Aorta (tissue), 5 donors: ENCODE measurements at places on chromosomes 1 and 21. TPM values are rescaled to one million over a fixed set of nuclear protein-coding genes. Genes with fewer than 3 reads are reported as not detected.

DNA sequence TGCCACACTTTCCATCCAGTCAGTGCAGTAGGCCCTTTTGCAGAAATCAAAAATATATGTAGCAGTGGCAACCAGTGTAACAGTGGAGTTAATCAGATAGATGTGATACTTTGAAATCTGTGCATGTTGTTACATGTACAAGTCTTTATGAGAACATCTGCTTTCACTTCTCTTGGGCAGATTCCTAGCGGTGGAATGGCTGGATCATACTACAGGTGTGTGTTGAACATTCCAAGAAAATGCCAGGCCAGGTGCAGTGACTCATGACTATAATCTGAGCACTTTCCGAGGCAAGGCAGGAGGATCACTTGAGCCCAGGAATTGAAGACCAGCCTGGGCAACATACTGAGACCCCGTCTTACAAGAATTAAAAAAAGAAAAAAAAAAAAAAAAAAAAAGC is 55.3 kb downstream of the GNB1 start:
- H3K27ac ChIP-seq: no peak overlapping the region
- no peak for DNase-seq
- no peaks in the 10 kb centered on the region for H3K27me3 ChIP-seq
- H3K36me3 ChIP-seq: no peaks in the 10 kb centered on the region

GRCh38 chr21:39173716-39174680 is 9.3 kb downstream of the PSMG1 start:
- no peak for DNase-seq
- H3K4me1 ChIP-seq: no peaks in the 10 kb centered on the region
- no peaks in the 10 kb centered on the region for H3K27me3 ChIP-seq
- peaks cover 10% of the 10 kb centered on the region for H3K36me3 ChIP-seq
- H3K27ac ChIP-seq: no peak overlapping the region

Gene EXO1
- 0.65 TPM for total RNA-seq

Gene PEAR1
- total RNA-seq: 32.9 TPM

Gene LAMB3
- 0.84 TPM for total RNA-seq

DNA sequence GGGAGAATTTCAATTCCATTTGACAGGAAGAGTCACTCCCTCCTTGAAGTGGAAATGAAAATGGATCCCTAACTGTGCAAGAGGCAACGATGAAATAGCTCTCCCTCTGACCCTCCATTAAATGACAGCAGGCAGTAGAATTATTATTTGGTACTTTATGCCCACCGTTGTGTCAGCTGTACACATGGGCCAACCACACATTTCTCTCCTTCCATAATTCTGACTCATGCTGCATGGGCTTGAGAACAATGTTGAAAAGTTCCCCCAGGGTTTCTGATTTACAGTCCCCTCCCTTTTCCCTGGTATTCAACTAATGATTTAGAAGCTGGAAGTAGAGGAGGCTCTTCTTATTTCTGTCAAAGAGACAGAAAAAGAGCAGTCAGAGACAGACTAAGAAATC is 103.5 kb downstream of the RGS7 start:
- H3K4me1 ChIP-seq: peaks cover 1% of the 10 kb centered on the region
- DNase-seq: no peak
- no peaks in the 10 kb centered on the region for H3K36me3 ChIP-seq
- no peak overlapping the region for H3K27ac ChIP-seq

- H3K36me3 ChIP-seq: no peaks in the 10 kb centered on the region
- H3K4me1 ChIP-seq: no peaks in the 10 kb centered on the region
- no peak overlapping the region for H3K27ac ChIP-seq
- H3K4me3 ChIP-seq: no peak overlapping the region
- no peak for DNase-seq
- no peaks in the 10 kb centered on the region for H3K27me3 ChIP-seq
Measured at GRCh38 chr1:25641931-25642573, 25.5 kb downstream of the MAN1C1 start.

DNA sequence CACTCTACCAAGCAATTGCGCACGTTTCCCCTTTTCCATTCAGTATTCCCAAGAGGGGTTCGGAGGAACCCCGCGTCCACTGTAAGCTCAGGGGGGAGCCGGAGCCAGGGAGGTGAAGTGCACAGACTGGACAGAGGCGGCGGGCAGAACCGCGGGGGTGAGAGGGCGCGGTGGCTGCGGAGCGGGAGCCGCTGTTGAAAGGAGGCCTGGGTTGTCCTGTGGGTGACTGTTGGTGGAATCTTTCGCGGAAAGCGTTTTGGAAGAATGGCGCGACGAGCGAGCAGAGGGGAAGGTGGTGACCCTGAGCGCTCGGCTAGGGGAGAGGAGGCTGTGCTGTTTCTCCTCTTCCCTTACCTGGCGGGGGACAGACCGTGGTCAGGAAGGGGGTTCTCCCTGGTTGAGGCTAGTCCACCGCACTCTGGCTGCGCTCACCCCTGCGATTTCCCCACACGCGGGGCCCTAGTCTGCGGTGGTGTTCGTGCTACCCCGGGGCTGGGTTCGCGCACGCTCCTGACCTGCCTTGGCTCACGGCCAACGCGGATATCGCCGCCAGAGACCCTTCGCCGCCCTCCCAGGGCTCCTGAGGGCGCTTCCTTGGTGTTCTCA is 92.8 kb downstream of the PRKAB2 start:
- H3K4me3 ChIP-seq: no peak overlapping the region
- H3K4me1 ChIP-seq: no peaks in the 10 kb centered on the region
- no peak overlapping the region for H3K27ac ChIP-seq

- H3K4me1 ChIP-seq: no peaks in the 10 kb centered on the region
- no peak overlapping the region for H3K27ac ChIP-seq
- peaks cover 3% of the 10 kb centered on the region for H3K27me3 ChIP-seq
- DNase-seq: no peak
Measured at GRCh38 chr1:226485192-226485591, 63.4 kb upstream of the STUM start.

Gene RPTN
- total RNA-seq: not detected

- no peak overlapping the region for H3K27ac ChIP-seq
- H3K4me3 ChIP-seq: no peak overlapping the region
- H3K27me3 ChIP-seq: no peaks in the 10 kb centered on the region
- DNase-seq: no peak
Measured at GRCh38 chr1:240030236-240030635, 61.4 kb upstream of the FMN2 start.

Gene PROX1
- 2.5 TPM for total RNA-seq

DNA sequence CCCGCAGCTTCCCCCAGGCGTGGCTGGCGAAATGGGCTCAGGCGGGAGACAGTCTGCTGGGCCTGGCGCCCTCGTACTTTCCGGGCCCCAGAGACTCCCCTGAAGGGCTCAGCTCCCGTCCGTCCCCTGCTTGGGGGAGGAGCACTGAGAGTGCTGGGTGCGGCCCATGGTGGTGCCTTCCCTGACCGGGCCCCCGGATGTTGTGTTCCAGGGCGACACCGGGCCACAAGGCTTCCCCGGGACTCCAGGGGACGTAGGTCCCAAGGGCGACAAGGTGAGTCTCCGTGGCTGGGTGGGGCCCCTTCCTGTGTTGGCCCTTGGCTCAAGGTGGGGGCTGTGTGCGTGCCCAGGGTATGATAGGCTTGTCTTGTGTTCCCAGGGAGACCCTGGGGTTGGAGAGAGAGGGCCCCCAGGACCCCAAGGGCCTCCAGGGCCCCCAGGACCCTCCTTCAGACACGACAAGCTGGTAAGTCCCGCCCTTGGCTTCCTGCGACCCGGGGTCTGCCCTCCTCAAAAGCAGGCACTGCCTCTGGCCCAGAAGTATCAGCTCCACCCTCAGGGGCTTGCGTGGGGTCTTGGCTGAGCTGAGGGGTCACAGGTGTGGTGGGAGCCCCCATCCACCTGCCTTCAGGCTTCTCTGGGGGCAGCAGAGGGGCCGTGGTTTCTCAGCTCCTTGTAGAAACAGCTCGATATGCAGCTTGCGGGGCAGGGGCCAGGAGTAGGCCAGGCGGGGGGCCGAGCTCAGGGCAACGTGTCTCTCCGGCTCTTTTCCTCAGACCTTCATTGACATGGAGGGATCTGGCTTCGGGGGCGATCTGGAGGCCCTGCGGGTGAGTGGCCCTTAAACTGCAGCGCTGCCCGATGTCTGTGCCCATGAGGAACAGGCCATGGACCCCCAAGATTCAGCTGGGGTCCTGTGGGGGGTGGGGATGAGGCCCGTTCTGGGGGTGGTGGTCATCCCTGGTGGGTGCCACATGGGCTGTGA is 62.3 kb downstream of the SLC19A1 start:
- no peak overlapping the region for H3K4me3 ChIP-seq
- no peaks in the 10 kb centered on the region for H3K27me3 ChIP-seq
- H3K4me1 ChIP-seq: no peaks in the 10 kb centered on the region

GRCh38 chr1:92739669-92740524 is 45.0 kb downstream of the EVI5 start:
- H3K4me3 ChIP-seq: no peak overlapping the region
- no peaks in the 10 kb centered on the region for H3K27me3 ChIP-seq
- H3K4me1 ChIP-seq: no peaks in the 10 kb centered on the region
- DNase-seq: no peak

- H3K27me3 ChIP-seq: no peaks in the 10 kb centered on the region
- H3K4me1 ChIP-seq: no peaks in the 10 kb centered on the region
- H3K36me3 ChIP-seq: no peaks in the 10 kb centered on the region
- no peak for DNase-seq
- no peak overlapping the region for H3K4me3 ChIP-seq
Measured at GRCh38 chr1:176701151-176701866, 238.3 kb downstream of the PAPPA2 start.

GRCh38 chr1:81466961-81467360 is 333.8 kb upstream of the ADGRL2 start:
- H3K4me1 ChIP-seq: no peaks in the 10 kb centered on the region
- no peak overlapping the region for H3K4me3 ChIP-seq
- DNase-seq: no peak

DNA sequence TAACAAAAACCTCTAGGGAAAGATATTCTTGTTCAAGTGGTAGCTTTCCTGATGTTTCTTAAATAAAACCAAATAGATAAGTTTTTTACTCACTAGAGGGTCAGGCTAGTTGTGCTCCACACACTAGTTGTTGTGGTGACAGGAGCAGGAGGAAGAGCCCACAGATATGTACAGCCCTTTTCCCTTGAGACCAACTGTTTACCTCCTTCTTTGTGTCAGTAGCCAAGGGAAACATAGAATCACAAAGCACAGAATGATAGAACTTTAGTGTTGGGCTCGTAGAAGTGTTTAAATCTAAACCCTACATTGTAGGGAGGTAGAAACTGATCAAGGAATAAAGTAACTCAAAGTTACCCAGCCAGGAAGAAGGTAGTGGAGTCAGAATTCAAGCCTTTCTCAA is 309.0 kb downstream of the CTH start:
- H3K27me3 ChIP-seq: no peaks in the 10 kb centered on the region
- DNase-seq: no peak
- no peak overlapping the region for H3K4me3 ChIP-seq
- no peak overlapping the region for H3K27ac ChIP-seq

Gene TAL1
- total RNA-seq: 12.3 TPM

Gene MYOC
- total RNA-seq: 74.0 TPM

DNA sequence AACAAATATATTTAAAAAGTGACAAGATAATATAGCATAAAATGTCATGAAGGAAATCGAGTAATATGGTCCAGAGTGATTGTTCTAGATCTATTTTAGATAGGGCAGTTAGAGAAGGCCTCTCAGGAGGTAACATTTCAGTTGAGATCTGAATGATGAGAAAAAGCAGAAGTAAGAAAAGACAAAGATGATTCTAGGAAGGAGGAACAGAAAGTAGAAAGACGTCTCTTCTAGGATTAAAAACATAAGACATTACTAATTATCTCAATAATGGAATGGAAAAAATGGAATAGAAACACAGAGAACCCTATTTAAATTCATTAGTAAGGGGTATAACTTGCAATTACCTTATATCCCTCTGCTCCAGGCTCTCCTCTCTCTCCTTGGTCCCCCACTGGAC is 130.0 kb upstream of the ZNHIT6 start:
- H3K36me3 ChIP-seq: no peaks in the 10 kb centered on the region
- no peaks in the 10 kb centered on the region for H3K27me3 ChIP-seq
- no peak overlapping the region for H3K27ac ChIP-seq
- DNase-seq: no peak
- no peak overlapping the region for H3K4me3 ChIP-seq

- peaks cover 5% of the 10 kb centered on the region for H3K36me3 ChIP-seq
- H3K27ac ChIP-seq: no peak overlapping the region
- no peaks in the 10 kb centered on the region for H3K27me3 ChIP-seq
- H3K4me1 ChIP-seq: peaks cover 6% of the 10 kb centered on the region
Measured at GRCh38 chr1:22502202-22502601, 50.6 kb downstream of the ZBTB40 start.

Gene WNT3A
- not detected for total RNA-seq

DNA sequence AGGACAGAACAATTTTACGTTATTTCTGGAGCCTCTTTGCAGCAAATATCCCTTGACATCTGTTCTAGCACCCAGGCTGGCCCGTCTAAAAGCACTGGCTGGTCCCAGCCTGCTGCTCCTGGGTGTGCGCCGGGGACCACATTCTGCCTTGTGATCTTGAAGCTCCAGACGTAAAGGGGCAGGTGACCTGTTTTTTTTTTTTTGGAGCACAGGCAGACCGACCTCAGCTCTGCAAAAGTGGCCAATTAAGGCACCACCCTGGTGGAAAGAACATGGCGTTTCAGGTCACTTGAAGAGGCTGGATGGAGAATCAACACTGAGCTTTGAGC is 13.8 kb upstream of the CAMTA1 start:
- no peak for DNase-seq
- H3K36me3 ChIP-seq: no peaks in the 10 kb centered on the region
- no peak overlapping the region for H3K4me3 ChIP-seq
- H3K27ac ChIP-seq: no peak overlapping the region

- H3K4me3 ChIP-seq: no peak overlapping the region
- H3K27me3 ChIP-seq: no peaks in the 10 kb centered on the region
- peaks cover 6% of the 10 kb centered on the region for H3K36me3 ChIP-seq
- H3K4me1 ChIP-seq: no peaks in the 10 kb centered on the region
Measured at GRCh38 chr1:66359815-66360214, 174.1 kb upstream of the SGIP1 start.

DNA sequence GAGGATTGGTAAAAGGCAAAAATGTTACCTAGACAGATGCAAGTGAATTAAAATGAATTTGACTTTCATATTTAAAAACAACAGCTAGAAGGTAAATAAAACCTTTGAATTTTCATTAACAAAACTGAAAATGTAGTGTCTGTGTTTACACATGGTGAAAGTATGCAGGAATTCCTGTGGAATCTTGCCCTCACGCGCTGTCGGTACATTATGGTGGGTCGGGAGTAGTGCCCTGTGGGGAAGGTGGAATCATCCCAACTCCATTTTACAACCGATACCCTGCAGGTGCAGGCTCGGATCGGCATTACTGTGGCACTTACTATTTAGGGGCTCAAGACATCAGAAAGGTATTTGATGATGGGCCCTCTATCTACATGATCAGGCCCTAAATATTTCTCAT is 197.2 kb upstream of the MAP1LC3C start:
- H3K4me1 ChIP-seq: no peaks in the 10 kb centered on the region
- H3K27me3 ChIP-seq: no peaks in the 10 kb centered on the region
- no peaks in the 10 kb centered on the region for H3K36me3 ChIP-seq

DNA sequence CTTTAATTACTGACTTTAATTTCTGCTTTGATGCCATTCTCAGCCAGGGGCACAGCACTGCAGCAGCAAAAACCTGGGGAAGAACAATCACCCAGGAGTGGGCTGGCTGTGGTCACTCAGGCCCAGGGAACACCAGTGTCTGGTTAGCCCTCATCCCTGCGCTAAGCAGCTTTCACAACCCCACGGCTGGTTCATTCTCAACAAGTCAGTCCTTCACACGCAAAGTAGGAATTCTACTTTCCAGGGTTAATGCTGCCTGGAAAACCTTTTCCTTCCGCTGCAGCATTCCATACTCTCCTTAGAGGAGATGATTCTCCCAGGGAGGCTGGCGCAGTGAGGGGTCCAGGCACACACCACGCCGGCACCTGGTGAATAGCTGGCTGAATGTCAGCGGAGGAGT is 24.3 kb upstream of the KCNE1 start:
- no peaks in the 10 kb centered on the region for H3K4me1 ChIP-seq
- no peak overlapping the region for H3K4me3 ChIP-seq
- DNase-seq: no peak
- no peak overlapping the region for H3K27ac ChIP-seq
